ENCODE measurements at places on chromosomes 5 and 9.

- DNase-seq = no peak
Measured at GRCh38 chr9:99155736-99156135, 50.8 kb downstream of the TGFBR1 start.

GRCh38 chr5:57216714-57217113 lies 42.9 kb downstream of the GPBP1 start:
- no peak for DNase-seq

DNA sequence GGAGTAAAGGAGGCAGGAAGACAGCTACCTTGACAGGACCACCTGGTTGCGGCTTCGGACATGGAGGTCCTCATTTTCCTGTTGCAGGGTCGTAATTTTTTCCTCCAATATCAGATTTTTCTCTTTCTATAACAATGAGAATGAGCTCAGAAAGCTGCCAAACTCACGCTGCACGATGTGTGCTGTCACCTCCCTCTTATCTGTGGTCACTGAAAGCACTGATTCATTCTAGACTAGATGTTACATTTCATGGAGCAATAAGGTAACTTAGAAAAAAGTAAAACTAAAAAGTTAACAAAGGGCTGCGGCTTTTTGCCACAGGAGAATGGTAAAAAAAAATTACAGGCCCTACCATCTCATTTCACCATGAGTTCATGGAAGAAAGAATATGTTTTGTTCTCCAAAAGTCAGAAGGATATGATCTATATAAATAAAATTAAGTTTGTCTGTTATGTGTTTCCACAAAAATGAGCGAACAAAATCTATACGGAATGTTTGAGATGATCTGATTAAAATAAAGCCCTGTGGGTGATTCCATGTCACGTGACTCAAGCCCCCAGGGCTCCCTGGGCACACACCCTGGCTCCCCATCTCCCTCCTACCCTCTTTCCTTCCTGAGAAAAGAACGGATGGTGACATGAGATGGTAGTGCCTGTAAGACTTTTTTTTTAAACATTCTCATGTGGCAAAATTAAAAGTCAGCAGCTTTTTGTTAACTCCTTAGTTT lies 26.9 kb upstream of the ANXA6 start:
- no peak for DNase-seq

- no peak for DNase-seq
Measured at GRCh38 chr9:128370367-128370751, 815 bp upstream of the URM1 start.

DNA sequence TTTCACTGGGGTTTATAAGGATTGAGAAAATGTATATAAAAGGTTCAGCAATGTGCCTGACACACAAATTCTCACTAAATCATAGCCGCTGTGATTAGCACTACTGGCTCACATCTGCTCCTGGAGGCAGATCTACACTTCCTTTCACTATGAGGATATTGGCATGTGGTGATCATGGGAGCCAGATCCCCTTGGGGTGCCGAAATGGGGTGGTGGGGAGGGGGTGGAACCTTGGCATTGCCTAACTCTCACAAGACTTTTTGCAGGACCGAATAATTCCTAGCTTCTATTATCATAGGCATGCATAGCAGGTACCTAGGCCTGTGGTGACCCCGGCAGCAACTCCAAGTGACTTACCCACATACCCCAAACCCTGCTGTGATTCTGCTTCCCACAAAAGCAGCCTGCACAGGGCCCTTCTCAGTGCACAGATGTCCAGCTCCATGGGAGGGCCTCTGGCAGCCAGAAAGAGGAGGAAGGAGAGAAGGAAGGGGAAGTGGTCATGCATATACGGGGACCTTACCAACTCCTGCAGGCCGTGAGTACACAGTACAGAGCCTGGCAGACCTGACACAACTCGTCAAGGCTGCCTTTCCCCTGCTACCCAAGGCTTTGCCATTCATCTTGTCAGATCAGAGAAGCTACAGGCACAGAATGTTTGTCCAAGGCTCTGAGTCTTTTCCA lies 61.3 kb upstream of the IQGAP2 start:
- no peak for DNase-seq

DNA sequence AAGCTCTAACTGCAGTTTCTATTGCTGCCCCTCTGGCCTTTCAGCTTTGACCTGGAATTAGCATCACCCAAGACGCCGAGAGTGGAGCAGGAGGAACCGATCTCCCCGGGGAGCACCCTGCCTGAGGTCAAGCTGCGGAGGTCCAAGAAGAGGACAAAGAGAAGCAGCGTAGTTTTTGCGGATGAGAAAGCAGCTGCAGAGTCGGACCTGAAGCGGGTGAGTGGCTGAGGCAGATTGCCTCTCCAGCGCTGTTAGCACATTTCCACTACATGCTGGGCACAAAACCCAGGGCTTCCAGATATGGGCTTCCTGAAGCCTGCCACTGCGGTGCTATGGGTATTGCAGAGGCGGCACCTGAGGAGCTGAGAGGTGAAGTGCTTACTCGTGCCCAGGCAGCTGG lies 26.8 kb upstream of the FOXI1 start:
- no peak for DNase-seq

GRCh38 chr9:37707748-37708147 lies 45.9 kb upstream of the TRMT10B start:
- DNase-seq = no peak

DNA sequence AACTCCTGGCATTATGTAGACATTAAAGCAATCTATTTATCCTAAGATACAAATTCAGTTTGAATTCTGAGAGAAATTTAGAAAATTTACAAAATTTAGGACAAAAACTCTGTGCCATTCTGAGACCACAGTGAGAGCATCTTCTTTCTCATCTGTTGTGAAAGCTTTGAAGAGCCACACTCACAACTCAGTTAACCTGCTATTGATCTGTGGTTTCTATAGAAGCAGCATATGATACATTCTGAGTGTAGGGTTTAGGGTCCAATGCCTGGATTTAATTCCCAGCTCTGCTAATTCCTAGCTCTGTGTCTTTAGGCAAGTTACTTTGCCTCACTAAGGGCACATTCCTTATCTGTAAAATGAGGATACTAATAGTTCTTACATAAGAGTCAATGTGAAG lies 21.6 kb downstream of the CAST start:
- DNase-seq = no peak

- no peak for DNase-seq
Measured at GRCh38 chr5:45262061-45262590, 434.1 kb downstream of the HCN1 start.

GRCh38 chr9:72401396-72401795 lies 36.4 kb upstream of the ZFAND5 start:
- no peak for DNase-seq

GRCh38 chr9:77433675-77434445 lies 214.3 kb downstream of the GNA14 start:
- no peak for DNase-seq

All from stimulated activated CD8-positive, alpha-beta memory T cell treated with anti-CD3 and anti-CD28 coated beads, Interleukin-7, amount 100 ng/mL, for 1 hour (primary cell).